ENCODE measurements at places on chromosomes 2 and 18.

- DNase-seq = no peak
These were observed 494 bp downstream of the HNRNPLL start for GRCh38 chr2:38602136-38602731.

DNA sequence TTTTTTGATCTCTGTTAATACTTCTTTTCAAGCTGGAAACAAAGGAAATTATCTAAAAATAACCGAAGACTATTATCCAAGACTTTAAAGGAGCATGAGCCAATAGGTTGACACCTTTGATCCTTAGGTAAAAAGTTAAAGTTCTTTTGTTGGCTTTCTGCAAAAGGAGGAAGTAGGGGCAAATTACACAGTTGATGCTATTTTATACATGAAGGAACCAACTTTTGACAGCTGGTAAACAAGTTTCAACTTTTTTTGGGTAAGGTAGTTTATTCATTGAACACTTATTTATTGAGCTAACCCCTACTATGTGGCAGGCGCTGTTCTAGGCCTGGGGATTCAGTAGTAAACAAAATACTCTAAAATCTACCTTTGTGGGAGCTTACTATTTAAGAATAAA, 66.6 kb upstream of the ZEB2 start:
- no peak for DNase-seq

DNA sequence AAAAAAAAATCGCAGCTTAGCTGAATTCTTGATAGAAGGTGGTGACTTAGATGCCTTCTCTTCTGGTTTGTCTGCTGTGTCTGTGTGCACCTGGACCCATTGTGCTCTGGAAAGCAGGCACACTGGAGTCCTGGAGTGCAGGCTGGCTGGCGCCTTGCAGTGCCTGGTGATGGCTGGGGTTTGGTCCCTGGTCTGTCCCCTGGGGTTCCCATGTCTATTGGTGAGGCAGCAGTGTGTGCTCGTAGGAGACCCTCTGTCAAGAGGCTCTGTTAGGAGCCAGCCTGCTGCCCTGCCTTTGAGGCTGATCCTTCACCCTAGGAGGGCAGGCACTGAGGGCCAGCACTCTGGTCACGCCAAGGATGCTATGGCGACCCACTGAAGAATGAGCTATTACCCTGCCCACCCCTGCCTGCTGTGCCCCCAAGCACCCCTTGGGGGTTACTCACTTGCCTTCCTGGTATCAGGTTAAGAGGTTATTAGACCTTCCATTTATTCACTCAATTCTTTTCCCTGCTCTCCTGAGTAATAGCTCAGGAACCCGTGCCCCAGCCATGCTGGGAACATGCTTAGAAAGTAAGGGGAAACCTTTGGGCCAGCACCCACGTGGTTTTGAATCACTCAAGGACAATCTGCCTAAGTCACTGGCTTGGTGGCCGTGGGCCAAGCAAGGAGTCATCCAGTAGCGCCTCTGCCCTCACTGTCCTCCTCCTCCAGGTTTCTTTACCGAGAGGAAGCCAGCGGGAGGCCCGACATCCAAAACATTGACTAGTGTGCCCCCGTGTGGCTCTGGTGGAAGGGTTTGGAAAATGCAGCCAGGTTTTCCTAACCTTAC, 284.5 kb downstream of the PRKCE start:
- DNase-seq = peak; percentile 78

DNA sequence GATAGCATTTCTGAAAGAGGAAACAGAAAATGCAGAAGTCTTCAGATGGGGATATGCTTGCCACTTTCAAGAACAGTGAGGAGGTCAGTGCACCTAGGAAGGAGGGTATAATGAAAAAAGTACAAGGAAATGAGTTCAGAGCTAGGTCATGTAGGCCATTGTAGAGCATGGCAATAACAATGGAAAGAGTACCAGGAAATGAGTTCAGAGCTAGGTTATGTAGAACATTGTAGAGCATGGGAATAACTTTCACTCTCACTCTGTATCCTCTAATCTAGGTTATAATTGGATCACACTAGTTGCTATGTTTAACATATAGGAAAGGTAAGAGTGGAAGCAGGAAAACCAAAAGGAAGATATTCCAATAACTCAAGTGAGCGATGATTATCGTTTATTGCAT, 12.3 kb downstream of the SCG2 start:
- DNase-seq = no peak

GRCh38 chr2:26692897-26693849, 651 bp downstream of the KCNK3 start:
- DNase-seq = peak; percentile 37

- DNase-seq = no peak
These were observed 8.3 kb downstream of the RNF149 start for GRCh38 chr2:101300164-101300563.

DNA sequence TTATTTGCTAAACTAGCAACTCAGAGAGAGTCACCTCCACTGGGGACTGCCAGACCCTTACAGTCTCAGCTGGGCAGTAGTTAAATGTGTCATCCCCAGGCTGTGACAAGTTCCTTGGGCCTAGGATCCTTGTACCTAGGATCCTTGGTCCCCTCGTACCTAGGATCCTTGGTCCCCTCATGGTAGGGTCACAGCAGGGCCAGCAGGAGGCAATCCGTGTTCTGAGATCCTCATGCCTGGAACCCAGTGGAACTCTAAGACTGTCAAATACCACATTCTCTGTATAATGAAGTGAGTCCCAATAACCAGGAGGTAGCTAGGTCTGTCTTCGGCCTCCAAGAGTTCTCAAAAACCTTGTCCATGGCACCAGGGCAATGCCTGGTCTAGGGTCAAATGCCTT, 60.8 kb downstream of the LYPD6B start:
- DNase-seq = no peak

DNA sequence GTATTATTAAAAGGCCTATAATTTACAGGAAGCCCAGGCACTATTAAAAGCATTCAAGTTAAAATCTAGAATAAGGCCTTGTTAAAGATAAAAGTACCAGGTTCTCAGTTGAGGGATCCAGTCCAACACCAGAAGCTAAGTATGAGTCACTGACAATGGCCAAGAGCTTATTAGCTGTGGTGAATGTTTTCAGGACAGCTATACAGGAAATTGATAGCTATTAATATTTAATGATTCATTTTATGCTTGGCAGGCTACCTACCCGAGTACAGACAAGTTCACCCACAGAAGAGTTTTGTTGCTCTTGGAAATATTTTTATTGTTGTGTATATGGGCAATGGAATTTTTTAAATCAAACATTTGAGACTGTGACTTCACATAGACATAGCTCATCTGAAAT, 729.6 kb upstream of the ZNF804A start:
- no peak for DNase-seq

GRCh38 chr18:55275039-55275901, 312.7 kb downstream of the TCF4 start:
- DNase-seq = no peak
